ENCODE measurements at places on chromosomes 11 and 22.

DNA sequence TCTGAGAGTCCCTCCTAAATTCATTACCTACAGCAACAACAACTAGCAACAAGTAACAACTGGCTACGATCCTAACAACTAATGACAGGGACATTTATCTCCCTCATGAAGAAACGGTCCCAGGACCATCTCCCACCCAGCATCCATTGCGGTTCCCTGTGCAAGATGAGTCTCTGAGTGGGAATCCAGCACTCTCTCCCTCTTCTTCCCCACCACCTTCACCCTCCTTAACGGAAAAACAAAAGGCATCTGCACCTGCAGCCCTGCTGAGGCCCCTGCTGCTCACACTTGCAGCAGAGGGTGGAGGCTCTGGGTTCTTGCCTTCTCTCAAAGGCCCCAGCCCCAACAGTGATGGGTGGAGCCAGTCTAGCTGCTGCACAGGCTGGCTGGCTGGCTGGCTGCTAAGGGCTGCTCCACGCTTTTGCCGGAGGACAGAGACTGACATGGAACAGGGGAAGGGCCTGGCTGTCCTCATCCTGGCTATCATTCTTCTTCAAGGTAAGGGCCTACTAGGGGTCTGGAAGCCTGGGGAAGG is at the start of gene CD3G:
TSS of gene CD3G (plus strand) at position 364 of the 535 bp plus-strand sequence. CDS start at position 444, 80 bp downstream.
- no peak for DNase-seq

- no peak for DNase-seq
Measured at GRCh38 chr11:24412722-24413121, 84.1 kb upstream of the LUZP2 start.

DNA sequence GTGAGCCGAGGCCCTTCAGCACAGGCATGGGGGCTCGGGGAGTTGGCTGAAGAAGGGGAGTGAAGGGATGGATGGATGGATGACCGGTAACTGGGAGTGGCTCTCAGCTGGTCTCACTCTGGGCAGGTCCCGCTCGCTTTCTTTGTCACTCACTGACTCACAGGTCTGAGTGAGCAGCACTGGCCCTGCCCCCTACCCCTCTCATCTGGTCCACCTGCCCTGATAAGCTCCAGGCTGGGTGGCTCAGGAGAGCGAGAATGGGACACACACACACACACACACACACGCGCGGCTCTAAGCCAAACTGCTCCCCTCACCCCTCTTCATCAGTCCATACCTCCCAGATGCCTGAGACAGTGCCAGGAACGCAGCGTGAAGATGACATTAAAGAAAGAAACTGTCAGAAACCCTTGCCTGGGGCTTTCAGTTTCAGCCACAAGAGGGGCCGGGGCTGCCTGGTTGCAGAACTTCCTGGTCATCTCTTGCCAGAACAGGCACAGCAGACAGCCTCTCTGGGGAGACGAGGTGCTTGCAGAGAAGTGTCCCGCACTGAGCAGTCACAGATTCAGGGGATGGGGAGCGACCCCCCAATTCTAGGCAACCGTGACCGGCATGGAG is 16.5 kb upstream of the SHISAL1 start:
- DNase-seq: peak; percentile 47

DNA sequence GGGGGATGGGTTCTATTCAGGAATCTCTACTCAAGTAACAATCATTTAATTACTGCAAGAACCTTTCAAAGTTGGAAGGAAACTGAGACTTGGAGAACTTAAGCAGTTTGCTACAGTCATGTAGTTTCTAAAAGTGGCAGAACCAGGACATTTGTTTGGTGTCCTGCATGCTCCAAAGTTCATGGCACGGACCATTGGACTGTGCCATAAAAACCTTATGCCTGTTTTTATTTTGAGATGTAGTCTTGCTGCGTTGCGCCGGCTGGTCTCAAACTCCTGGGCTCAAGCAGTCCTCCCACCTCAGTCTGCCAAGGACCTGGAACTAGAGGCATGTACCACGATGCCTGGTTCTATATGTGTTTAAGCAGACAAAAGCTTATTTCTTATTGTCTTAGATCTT is 18.6 kb upstream of the AIFM3 start:
- no peak for DNase-seq
